NCI-H187 (cell line): ENCODE measurements at places on chromosomes 2 and 18.
A peak's percentile ranks its signal among the peaks of the same experiment; 100 is the strongest.

- no peak for DNase-seq
Measured at GRCh38 chr2:197883354-197884032, 79.1 kb downstream of the PLCL1 start.

GRCh38 chr2:144459937-144460336 is 60.0 kb downstream of the ZEB2 start:
- no peak for DNase-seq

DNA sequence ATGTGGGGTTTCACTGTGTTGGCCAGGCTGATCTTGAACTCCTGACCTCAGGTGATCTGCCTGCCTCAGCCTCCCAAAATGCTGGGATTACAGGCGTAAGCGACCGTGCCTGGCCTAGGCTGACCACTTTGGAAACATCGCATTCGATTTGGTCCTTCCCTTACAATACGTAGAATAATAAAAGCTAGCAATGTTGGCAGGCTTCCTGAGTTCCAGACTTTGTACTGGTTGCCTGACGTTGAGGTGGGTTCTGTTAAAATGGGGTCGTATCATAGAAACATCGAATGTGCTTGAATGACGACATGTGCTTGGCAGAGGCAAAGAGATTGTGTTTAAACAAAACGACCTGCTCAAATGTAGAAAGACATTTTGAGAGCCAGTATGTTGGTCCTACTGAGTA is 56.1 kb downstream of the LTBP1 start:
- DNase-seq = no peak

GRCh38 chr18:29874519-29875098 is 1167.9 kb downstream of the DSC3 start:
- no peak for DNase-seq

DNA sequence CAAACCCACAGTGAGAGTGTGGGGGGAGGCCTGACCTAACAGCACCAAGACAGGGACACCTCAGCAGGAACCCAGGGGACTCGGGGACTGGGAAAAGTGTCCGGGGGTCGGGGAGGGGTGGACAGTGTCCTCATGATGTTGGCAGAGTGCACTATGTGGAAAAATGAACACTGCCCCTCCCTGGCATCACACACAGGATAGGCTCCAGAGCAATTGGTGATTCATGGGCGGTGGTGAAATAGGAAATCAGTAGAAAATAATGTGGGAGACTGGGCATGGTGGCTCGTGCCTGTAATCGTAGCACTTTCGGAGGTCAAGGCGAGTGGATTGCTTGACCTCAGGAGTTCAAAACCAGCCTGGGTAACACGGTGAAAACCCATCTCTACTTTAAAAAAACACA is 3.6 kb upstream of the ANO7 start:
- no peak for DNase-seq

DNA sequence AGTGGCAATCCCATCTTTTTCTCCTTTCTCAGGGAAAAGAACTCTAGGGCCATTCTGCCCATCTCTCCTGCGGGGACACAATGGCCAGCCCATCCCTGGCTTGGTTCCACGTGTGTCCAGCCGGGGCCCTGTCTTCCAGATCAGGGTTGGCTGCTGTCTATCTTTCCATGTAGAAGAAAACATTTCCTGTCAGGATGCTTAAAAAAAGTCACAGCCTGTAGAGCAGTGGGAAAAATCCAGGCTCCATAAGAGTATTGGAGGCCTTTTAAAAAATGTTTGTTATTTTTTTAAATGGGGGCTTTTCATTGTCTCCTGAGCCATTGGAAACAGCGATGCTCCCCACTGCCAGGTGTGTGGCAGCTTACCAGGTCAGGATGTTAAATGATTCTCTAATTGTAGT is 105.6 kb downstream of the TGFA start:
- DNase-seq = no peak

DNA sequence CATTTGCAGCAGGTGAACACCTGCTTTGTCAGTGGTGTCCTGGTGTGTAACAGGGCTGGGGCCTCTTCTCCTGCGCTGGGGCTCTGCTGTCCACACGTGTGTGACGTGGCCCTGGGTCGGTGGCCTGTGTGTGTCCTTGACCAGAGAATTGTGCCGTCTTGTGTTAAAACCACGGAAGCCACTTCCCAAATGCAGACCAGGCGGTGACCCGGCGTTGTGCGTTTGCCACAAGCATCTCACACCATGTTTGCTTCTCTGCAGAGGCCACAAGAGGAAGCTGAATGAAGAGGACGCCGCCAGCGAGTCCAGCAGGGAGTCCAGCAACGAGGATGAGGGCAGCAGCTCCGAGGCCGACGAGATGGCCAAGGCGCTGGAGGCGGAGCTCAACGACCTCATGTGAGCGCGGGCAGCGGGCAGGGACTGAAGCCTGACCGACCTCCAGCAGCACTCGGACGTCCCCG is 44.3 kb upstream of the KCNG2 start:
- DNase-seq = no peak

DNA sequence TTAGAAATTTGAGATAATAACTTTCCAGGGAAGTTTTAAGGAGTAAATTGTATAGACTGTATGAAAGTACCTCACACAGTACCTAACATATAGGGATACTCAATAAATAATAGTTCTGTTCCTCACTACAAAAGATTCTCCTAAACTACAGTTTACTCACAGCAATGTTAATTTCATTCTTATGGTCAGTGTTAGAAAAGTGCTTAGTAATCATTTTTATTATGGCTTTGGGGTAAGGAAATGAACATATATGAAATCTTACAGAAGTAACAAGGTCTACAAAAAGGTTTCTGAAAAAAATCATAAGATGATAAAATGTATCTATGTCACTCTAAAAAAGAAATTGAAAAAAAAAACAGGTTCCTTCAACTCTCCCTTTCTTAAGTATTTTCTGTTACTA is 67.2 kb downstream of the IKZF2 start:
- no peak for DNase-seq

DNA sequence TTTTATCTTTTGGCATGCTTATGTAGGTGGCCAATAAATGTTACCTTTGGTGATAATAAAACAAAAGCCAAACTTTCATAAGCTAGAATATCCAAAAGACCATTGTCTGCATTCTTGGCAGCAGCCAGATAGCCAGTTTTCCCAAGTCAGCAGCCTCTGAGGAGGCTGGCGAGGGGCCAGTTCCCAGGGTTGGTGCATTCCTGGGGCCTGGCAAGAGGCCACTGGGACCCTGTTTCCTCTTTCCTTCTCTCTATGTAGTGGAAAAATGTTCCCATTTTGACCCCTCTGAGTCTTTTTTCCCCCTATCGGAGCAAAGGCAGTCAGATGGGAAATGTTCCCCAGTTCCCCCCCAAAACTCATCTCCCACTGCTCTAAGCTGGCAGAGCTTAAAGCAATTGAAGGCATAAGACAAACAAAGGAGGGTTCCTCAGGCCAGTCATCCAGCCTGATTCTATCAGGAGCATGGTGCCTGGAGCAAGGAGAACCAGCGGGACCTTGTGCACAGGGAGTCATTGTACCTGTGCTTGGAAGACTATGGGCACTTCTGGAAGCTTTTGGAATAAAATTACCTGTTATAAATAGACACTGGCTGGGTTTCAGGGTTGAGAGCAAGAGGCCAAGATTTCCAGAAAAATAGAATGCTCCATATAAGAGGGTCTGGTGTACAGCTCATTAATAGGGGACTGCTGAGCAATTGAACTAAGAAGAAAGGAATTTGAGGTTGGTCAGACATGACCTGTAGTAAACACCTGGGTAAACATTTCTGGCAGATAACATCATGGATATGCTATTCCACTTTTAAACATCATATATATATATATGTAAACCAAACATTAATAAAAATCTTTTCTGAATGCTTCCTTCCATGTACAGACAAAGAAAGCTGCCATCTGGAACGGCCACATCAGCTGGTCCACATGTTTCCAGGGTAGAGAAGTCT is 63.4 kb downstream of the NCKAP5 start:
- DNase-seq = no peak

DNA sequence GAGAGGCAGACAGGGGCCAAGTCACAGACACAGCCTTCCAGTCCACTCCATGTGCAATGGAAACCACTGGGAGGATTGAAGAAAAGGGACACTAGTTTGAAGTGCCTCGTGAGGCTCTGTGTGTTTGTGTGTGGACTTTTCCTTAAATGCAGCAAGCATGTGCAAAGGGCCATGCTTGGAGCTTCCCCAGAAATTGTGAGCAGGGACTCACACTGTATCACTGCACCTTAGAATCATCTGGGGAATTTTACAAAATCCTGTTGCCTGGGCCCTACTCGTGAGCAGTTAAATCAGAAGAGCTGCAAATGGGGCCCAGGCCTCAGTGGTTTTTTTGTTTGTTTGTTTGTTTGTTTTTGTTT is 137.8 kb downstream of the TRIM43 start:
- no peak for DNase-seq

DNA sequence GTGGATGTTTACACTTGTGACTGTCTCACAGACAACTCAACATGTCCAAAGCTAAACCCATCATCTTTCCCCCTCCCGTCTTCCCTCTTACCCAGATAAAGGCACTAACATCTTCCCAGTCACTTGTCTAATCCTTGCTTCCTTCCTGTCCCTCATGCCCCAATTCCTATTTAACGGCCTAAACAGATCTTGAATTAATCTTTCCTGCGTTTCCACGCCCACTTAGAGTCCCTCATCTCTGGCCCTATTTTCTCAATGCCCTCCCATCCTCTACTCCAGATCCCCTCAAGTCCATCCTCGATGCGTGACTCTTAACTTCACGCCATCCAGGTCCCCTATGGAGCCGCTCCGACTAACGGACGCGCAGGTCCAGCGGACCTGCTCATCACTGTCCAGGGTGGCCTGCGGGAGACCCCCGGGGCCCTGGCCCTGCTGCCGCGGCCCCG is 682 bp upstream of the SCLY start:
- DNase-seq = no peak

DNA sequence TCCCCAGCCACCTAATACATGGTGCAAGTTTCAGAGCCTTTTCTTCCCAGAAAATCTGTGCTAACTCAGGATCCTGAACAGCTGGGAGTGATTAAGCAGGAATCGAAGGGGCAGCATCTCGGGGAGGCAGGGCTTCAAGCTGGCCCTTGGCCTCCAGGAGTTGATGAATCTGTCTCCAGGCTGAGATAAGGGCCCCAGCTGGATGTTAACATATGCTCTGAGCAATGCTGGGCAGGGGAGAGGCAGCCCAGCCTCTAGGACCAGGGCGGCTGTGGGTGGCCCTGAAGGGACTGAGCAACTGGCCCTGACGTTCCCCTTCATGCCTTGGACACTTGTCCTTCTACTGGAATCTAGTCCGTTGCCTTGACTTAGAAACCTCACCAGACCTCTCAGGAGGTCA is 84.1 kb upstream of the EPC2 start:
- DNase-seq = no peak

- DNase-seq = no peak
Measured at GRCh38 chr2:240121675-240122074, 14.4 kb downstream of the COPS9 start.

GRCh38 chr2:199602896-199603717 is 145.4 kb upstream of the SATB2 start:
- no peak for DNase-seq

DNA sequence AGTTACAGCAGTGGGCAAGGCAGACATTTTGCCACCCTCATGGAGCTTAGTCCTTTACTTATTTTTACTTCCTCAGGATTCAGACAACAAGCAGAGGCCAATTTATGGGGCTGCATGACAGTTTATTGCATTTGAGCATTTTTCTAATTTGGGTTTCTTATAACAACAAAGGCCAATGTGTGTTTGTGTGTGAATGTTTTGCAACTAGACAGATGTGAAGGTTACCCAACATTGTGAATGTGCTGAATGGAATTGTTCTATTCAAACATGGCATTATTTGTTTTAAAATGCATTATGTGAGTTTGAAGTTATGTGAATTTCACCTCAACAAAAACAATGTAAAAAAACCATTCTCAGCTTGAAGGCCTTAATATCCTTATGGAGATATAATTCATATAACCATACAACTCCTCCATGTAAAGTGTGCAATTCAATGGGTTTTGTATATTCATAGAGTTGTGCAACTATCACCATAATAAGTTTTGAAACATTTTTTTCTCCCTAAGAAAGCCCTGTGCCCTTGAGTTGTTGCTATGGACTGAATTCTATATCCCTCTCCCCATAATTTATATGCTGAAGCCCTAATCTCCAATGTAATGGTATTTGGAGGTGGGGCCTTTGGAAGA is 57.3 kb downstream of the CCDC195 start:
- no peak for DNase-seq

- DNase-seq = no peak
Measured at GRCh38 chr2:197560146-197560665, 44.3 kb downstream of the MOB4 start.

GRCh38 chr2:217609952-217610351 is 392.8 kb downstream of the TNS1 start:
- no peak for DNase-seq

GRCh38 chr2:151857650-151858049 is 29.4 kb upstream of the ARL5A start:
- no peak for DNase-seq

GRCh38 chr2:175414882-175415487 is 233.5 kb upstream of the ATP5MC3 start:
- no peak for DNase-seq

GRCh38 chr2:85212841-85213240 is 79.6 kb downstream of the TCF7L1 start:
- DNase-seq = no peak

GRCh38 chr2:228180181-228181097 is 1.0 kb downstream of the SPHKAP start:
- DNase-seq = peak; percentile 45

DNA sequence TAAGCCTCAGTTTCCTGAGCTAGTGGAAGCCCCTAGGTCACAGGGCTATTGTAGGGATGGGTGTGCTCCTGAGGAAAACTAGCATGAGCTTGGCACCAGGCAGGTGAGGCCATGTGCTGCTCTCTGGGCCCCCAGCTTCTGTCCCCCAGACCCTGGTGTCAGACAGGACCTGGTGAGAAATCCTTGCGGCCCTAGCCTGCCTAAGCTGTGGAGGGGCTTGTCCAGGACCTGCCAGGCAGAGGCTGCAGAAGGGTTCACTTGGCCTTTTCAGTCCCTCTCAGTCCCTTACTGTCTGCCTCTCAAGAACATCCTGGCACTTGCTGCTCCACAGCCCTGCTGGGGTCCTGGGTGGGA is 58.4 kb downstream of the ZFP36L2 start:
- no peak for DNase-seq

GRCh38 chr2:94986392-94986963 is 39.0 kb upstream of the MAL start:
- DNase-seq = peak; percentile 15

- peak; percentile 37 for DNase-seq
Measured at GRCh38 chr18:44851856-44852621, 171.4 kb downstream of the SETBP1 start.

DNA sequence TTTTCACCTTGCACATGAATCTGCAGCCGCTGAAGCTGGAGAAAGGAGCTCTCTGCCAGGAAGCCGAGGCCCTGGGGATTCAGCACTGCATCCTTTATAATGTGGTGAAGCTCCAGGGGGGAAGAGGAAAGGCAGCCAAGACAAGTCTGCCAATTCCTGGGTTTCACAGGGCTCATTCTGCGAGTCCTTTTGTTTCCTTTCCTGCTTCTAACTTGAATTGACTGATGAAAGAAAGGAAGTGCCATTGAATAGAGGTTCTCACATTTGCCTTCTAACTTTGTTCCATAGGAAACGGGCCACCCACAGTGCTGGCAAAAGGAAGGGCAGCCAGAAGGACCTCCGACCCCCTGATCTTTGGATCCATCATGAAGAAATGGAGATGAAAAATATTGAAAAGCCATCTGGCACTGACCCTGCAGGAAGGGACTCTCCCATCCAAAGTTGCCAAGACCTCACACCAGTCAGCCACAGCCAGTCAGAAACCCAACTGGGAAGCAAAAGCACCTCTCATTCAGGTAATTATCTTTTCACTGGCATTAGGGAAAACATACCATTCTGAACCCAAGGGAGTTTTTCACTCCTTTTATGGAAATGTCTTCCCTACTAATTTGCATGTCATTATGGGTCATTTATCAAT is 765.4 kb downstream of the MBD2 start:
- no peak for DNase-seq
